Sigmoid colon (tissue), 7 donors: ENCODE measurements at places on chromosomes 2 and 18. TPM values are rescaled to one million over a fixed set of nuclear protein-coding genes. Genes with fewer than 3 reads are reported as not detected.

DNA sequence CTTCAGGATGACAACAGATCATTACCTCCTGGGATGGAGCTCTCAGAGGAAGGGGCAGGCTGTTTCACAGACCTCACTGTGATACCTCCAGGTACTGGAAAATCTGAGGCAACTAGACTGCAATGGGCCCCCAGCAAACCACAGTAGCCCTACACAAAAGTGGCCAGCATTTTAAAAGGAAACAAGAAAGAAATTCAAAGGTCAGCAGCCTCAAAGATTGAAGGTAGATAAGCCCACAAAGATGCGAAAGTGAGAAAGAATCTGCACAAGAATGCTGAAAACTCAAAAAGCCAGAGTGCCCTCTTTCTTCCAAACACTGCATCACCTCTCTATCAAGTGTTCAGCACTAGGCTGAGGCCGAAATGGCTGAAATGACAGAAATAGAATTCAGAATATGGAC, 499.5 kb upstream of the CHAC2 start:
- no peak for DNase-seq

DNA sequence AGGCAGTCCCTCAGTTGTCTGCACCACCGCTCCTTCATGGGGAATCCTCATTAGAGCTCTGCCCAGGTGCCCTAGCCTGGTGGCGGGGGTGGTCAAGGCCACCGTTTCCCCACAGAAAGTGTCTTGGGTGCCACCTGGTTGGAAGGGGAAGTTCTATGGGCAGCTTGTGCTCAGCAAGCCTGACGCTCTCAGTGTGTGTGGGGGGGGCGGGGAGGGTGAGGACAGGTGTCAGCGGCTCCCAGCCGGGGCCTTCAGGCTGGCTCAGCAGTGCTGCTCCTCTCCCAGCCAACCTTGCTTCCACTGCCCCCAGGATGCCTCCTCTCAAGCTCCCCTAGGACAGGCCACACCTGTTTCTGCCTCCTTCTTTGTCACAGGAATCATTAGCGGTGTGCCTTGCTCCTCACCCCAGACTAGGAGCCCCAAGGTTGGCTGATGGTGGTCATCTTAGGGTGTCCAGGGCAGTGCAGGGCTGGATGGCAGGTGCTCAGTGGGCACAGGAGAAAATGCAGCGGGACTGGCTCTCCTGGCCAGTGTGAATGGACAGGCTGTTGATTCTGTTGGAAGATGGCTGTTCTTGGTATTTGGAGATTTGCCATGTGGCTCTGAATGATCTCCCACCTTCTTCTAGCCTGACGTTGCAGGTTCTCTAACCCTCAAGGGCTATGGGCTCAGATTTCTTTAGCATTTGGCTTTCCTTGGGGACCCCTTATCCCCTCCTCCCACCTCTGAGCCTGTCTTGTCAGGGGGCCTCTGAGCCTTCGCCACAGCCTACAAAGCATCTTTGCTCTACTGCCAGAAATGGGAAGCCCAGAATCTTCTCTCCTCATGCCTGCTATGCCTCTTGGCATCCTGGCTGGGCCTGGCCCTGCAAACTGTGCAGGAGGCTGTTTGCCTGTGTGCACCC, 185.8 kb upstream of the HS6ST1 start:
- DNase-seq, result peak; percentile 52

DNA sequence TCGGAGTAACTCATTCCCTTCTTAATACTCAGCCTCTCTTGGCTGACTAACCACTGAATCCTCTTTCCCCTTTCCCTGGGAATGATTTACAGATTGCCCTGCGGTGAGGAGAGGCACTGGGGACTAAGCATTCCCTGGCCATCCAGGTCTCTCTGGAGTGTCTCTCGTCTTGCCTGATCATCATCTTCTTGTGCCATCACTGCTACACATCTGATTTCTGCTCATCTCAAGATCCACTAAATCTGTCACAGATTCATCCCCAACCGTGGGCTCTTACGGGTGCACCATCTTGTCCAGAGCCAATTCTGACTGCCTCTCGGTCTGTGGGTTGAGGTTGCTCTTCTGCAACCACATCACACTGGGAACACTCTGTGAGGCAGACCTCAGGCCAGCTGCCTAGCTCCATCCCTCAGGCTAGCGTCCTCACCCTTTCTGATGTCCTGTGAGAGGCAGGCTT, 12.0 kb downstream of the SFTPB start:
- no peak for DNase-seq

DNA sequence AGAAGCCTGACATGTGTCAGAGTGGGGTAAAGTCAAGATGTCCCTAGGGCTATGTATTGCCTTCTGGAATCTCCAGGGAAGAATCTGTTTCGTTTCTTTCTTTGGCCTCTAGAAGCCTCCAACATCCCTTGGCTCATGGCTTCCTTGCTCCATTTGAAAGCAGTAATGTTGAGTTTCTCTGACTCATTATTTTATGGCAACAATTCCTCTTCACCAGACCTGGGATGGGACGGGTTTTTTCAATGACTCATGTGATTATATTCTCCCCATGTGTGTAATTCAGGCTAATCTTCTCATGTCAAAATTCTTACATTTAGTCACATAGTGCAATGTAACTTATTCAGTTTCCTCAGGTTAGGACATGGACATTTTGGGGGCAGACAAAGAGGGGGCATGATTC, 1038.6 kb downstream of the CBLN2 start:
- DNase-seq, result no peak

DNA sequence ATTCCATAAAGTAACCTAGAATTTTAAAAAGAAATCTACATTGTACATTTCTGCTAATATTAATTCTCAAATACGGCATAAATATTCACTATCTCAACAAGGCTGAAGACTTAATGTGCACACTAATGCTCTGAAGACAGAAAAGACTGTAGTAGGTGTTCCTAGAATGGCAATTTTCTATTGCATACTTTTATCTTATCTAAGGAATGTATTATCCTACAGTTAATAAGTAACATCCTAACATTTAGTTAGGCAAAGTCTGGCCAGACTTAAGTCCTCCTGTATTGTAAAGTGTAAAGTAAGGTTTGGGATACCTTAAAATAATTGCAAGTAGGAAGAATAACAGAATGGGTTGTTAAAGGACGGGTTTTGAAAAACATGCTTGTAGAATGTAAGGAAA, 42.2 kb downstream of the CHST9 start:
- DNase-seq, result no peak

GRCh38 chr2:175154661-175155082, 13.3 kb downstream of the ATF2 start:
- DNase-seq, result no peak

GRCh38 chr2:219671279-219671678, 43.8 kb downstream of the SLC4A3 start:
- no peak for DNase-seq

GRCh38 chr2:96386470-96386869, 50.9 kb downstream of the NCAPH start:
- DNase-seq, result no peak

The ADD2 gene
- total RNA-seq, result 1.3 TPM

DNA sequence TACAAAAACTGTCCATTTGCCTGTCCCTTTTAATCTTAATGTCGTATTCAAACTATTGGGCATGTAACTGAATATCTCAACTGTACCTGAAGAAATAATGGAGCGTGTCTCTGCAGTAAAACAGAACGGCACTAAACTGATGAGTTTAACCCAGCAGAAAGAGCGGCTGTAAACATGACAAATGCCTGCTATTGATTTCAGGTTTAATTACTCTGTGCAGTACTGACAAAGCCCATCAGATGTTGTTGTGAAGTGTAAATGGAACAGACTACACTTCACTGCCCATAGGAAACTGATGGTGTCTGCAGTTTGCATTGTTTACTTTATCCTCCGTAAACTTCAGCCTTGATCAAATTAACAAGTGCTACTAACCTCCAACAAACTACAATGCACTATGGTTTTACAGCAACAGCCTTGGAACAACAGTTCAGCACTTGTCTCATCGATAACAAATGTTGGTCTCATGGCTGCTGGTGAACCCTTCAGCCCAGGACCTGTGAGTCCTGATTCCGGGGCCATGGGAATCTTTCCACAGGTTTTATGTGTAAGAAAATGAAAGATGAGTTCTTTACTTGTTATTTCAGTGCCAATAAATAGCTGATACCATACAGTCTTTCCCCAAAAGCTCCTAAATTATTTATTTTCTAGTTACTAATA, 316.5 kb downstream of the CCDC178 start:
- DNase-seq, result no peak

DNA sequence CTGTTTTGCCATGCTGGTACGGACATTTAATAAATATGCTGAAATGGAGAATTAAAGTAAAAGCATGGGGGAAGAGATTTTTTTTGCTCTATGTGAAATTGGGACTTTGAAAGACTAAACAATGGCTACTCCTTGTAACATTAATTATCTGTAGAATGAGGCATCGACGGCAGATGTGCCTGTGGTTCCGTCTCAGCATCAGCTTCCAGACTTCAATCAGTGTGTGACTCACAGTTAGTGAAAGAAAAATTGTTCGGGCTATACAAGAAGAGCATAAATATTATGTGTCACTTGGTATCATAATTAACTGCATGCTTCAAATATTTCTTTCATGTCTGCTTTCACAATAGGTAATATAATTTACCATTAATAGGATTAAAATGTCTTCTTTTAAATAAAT, 117.0 kb upstream of the SMIM21 start:
- no peak for DNase-seq

GRCh38 chr2:41963661-41964525, 83.9 kb upstream of the PKDCC start:
- peak; percentile 74 for DNase-seq

GRCh38 chr2:98903064-98903355, 33.0 kb downstream of the CRACDL start:
- no peak for DNase-seq

DNA sequence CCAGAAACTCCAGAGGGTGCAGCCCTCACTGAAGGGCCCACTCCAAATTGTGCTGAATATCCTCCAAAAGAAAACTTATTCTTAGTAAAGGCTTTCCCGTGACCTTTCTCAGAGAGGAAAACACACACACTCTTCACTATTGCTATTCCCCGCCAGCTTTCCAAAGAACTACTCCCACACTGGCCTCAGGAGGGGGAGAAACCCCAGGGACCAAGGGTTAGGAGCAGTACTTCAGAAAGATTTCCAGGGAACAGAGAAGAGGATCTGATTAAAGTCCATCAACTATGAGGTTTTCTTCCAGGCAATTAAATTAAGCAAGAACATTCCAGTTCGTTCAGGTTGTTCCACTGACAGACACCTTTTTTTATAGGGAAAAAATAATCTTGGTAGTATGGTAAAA, 150.2 kb downstream of the TTC32 start:
- DNase-seq, result no peak
